GM23248 (cell line): ENCODE measurements at places on chromosomes 7 and 10. TPM values are rescaled to one million over a fixed set of nuclear protein-coding genes. Genes with fewer than 3 reads are reported as not detected.

- H3K4me3 ChIP-seq, result no peak overlapping the region
- H3K4me1 ChIP-seq, result peaks cover 46% of the 10 kb centered on the region
- no peak overlapping the region for H3K27ac ChIP-seq
These were observed 76.1 kb downstream of the LRRC17 start for GRCh38 chr7:102988631-102989560.

GRCh38 chr7:18540396-18540795 is 44.8 kb downstream of the HDAC9 start:
- no peak for DNase-seq
- H3K36me3 ChIP-seq, result no peaks in the 10 kb centered on the region

GRCh38 chr10:57785068-57785467 is 482.6 kb downstream of the IPMK start:
- no peaks in the 10 kb centered on the region for H3K4me1 ChIP-seq
- H3K27ac ChIP-seq, result no peak overlapping the region

GRCh38 chr10:86867149-86867548 is 90.3 kb downstream of the MMRN2 start:
- no peaks in the 10 kb centered on the region for H3K27me3 ChIP-seq
- no peak overlapping the region for H3K27ac ChIP-seq
- H3K4me3 ChIP-seq, result no peak overlapping the region
- DNase-seq, result no peak
- no peaks in the 10 kb centered on the region for H3K4me1 ChIP-seq
- no peaks in the 10 kb centered on the region for H3K36me3 ChIP-seq

GRCh38 chr10:111956841-111957240 is 226.7 kb downstream of the GPAM start:
- no peak overlapping the region for H3K4me3 ChIP-seq
- H3K27me3 ChIP-seq, result peaks cover 4% of the 10 kb centered on the region
- no peaks in the 10 kb centered on the region for H3K4me1 ChIP-seq

- H3K36me3 ChIP-seq, result no peaks in the 10 kb centered on the region
- no peaks in the 10 kb centered on the region for H3K4me1 ChIP-seq
- DNase-seq, result no peak
- H3K27ac ChIP-seq, result no peak overlapping the region
These were observed 128.9 kb downstream of the ZNF438 start for GRCh38 chr10:30902621-30903396.

DNA sequence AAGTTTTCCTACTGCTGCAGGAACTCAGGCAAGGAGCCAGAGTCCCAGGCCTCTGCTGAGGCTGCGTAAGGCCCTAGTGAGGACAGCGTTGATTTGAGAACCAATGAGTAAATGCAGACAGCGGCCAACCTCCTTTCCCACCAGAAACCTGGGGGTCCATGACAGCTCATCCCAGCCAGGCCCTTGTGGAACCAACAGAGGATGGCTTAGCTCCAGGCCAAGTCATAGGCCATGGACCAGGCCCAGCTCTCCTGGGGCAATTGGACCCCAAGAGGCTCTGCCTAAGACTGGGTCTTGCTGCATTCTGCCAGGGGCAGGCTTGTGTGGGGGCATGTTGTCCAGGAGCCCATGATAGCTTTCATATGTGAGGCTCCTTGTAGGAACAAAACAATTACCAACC is 65.4 kb upstream of the PPP1R3C start:
- no peak for DNase-seq
- H3K4me1 ChIP-seq, result peaks cover 16% of the 10 kb centered on the region
- H3K4me3 ChIP-seq, result no peak overlapping the region
- no peaks in the 10 kb centered on the region for H3K27me3 ChIP-seq
- H3K36me3 ChIP-seq, result no peaks in the 10 kb centered on the region

GRCh38 chr10:1643161-1643907 is 94.0 kb downstream of the ADARB2 start:
- no peak overlapping the region for H3K4me3 ChIP-seq
- no peak overlapping the region for H3K27ac ChIP-seq
- H3K36me3 ChIP-seq, result no peaks in the 10 kb centered on the region
- no peaks in the 10 kb centered on the region for H3K4me1 ChIP-seq
- no peaks in the 10 kb centered on the region for H3K27me3 ChIP-seq
- DNase-seq, result peak; percentile 1

The SH2D4B gene
- polyA plus RNA-seq, result not detected in 2 replicates

DNA sequence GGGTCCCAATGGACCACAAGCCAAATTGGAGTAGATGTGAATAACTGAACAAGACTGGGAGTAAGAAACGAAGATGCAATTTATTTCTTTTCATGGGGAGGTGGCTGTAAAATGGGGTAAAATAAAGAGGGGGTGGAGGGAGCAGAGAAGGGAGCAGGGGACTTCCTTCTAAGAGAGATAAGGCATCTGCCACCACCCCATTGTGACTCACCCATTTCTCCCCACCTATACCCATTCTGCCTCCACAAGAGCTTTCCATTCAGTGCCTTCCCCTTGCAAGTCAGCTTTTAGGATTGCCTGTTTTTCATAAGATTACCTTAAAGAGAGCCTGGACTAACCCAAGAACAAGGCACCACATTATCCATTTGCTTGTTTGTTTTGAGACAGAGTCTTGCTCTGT is 87.1 kb upstream of the PAX2 start:
- H3K4me3 ChIP-seq, result no peak overlapping the region
- no peaks in the 10 kb centered on the region for H3K36me3 ChIP-seq
- no peak for DNase-seq
- no peaks in the 10 kb centered on the region for H3K4me1 ChIP-seq
- peaks cover 71% of the 10 kb centered on the region for H3K27me3 ChIP-seq
- H3K27ac ChIP-seq, result no peak overlapping the region

The SFXN2 gene
- 1.7 and 1.9 TPM in 2 replicates for polyA plus RNA-seq

GRCh38 chr10:3393958-3394357 is 221.4 kb upstream of the PITRM1 start:
- H3K27me3 ChIP-seq, result no peaks in the 10 kb centered on the region; the same call in 1 of the 2 replicates
- DNase-seq, result no peak
- H3K36me3 ChIP-seq, result no peaks in the 10 kb centered on the region

- H3K4me1 ChIP-seq, result peaks cover 8% of the 10 kb centered on the region; the same call in 1 of the 2 replicates
- DNase-seq, result peak; percentile 88
- H3K27ac ChIP-seq, result no peak overlapping the region
- no peak overlapping the region for H3K4me3 ChIP-seq
- no peaks in the 10 kb centered on the region for H3K36me3 ChIP-seq
- H3K27me3 ChIP-seq, result no peaks in the 10 kb centered on the region
These were observed 26.1 kb downstream of the PRLHR start for GRCh38 chr10:118569241-118569881.

DNA sequence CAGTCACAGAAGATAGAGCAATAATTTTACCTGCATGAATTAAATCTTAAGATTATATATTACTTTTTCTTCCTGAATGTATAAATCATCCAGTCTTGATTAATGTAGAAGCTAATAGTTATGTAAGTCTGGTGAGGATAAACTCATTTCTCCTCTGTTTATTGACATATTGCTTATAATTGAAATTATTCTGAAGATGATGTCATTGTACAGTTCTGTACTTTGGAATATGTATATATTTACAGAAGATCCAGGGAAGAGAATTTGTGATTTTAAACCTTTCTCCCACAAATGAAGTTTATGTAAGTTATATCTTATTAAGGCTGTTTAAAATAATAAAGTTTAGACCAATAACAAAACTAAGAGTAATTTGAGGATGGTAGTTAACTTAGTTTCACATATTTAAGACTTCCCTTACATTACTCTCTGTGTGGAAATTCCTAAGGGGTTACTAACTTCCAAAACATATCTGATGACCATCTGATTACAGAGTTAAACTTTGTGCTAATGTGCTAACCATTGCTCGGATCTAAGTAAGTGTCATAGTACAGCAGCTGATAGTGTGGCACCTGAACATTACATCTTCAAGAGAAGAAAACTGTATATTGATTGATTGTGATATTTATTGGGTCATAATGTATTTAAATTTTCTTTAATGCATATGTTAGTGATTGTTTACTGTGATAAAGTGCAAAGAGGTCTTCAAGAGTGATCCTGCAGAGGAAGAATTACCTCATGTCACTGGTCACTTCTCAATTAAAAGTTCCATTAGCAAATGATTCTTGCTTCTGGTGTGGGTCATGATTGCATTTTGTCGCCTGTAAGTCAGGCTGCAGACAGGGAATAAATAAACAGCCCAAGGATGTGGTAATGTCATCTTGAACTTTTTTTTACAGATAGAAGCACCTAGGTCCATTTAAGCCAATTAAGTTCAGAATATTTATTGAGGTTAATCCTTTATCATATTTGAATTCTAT is 96.9 kb downstream of the UBE3C start:
- H3K4me1 ChIP-seq, result peaks cover 31% of the 10 kb centered on the region
- peaks cover 30% of the 10 kb centered on the region for H3K36me3 ChIP-seq
- DNase-seq, result peak; percentile 61

DNA sequence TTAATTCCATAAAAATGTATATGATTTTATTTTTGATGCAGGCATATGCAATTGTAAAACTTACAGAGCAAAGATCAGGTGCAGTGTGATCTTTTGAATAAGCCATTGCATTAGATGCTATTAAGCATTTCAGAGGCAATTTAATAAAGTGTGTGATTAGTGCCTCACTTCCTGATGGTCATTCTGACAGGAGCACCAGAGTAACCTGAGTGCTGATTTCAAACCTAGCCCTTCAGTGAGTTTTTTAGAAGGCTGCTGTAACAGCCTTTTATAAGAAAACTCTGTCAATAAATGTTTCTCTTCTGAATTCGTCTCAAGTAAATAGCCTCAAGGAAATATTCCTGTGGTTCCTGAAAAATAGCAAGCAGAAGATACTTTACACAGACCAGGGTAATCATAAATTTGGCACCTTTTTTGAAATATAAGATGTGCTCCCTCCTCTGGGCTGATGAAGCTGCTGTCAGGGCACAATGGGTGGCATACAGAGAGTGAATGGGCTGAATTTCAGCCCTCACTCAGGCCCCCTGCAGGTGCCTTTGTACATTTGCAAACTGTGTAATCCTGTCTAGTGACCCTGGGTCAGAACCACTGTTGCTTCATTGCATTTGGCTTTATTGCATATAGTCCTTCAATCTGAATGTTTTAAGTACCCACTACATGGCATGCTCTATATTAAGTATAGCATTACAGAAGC is 193.7 kb upstream of the CSTF2T start:
- peak; percentile 40 for DNase-seq
- H3K36me3 ChIP-seq, result no peaks in the 10 kb centered on the region
- H3K27ac ChIP-seq, result no peak overlapping the region
- peaks cover 39% of the 10 kb centered on the region for H3K4me1 ChIP-seq
- H3K4me3 ChIP-seq, result no peak overlapping the region
- no peaks in the 10 kb centered on the region for H3K27me3 ChIP-seq

DNA sequence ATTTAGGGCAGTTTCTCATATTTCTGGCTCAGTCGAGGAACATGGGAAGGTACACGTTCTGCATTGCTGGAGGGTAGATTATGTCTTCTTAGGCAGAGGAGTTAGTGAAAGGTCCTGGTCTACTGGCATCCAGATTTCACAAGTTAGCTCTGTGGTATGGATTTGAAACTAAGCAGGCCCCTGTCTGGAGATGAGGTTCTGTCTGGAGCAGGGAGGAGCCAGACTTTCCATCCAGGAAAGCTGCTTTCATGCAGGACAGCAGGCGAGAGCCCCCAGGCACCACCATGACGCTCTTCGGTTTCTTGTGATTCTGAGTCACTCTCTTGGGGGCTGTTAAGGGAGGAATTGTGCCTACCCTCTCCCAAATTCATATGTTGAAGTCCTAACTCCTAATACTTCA is 184.3 kb downstream of the KIAA1217 start:
- H3K4me3 ChIP-seq, result no peak overlapping the region
- no peaks in the 10 kb centered on the region for H3K4me1 ChIP-seq
- DNase-seq, result no peak
- H3K36me3 ChIP-seq, result no peaks in the 10 kb centered on the region
- no peaks in the 10 kb centered on the region for H3K27me3 ChIP-seq

- no peak overlapping the region for H3K4me3 ChIP-seq
- no peaks in the 10 kb centered on the region for H3K36me3 ChIP-seq
- no peak overlapping the region for H3K27ac ChIP-seq
- no peaks in the 10 kb centered on the region for H3K4me1 ChIP-seq
These were observed 150.4 kb downstream of the SRPK2 start for GRCh38 chr7:105238198-105238765.

DNA sequence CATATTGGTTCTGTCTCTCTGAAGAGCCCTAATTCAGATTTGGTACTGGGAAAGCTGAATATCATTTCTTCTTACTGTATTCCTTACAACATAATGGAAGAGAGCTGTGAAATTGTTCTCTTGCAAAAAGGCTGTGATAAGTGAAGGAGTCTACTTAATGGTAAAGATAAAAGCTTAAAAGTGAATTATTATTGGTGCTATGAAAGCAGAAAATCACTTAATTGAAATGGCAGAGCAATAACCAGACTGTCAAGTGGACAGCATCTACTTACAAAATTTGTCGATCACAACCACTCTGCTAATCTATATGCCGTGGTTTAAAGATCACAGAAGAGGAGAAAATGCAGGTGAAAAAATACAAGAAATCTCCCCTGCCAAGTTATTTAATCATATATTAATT is 264.7 kb upstream of the TEX47 start:
- no peaks in the 10 kb centered on the region for H3K36me3 ChIP-seq
- no peaks in the 10 kb centered on the region for H3K4me1 ChIP-seq
- no peak overlapping the region for H3K27ac ChIP-seq
- DNase-seq, result no peak

DNA sequence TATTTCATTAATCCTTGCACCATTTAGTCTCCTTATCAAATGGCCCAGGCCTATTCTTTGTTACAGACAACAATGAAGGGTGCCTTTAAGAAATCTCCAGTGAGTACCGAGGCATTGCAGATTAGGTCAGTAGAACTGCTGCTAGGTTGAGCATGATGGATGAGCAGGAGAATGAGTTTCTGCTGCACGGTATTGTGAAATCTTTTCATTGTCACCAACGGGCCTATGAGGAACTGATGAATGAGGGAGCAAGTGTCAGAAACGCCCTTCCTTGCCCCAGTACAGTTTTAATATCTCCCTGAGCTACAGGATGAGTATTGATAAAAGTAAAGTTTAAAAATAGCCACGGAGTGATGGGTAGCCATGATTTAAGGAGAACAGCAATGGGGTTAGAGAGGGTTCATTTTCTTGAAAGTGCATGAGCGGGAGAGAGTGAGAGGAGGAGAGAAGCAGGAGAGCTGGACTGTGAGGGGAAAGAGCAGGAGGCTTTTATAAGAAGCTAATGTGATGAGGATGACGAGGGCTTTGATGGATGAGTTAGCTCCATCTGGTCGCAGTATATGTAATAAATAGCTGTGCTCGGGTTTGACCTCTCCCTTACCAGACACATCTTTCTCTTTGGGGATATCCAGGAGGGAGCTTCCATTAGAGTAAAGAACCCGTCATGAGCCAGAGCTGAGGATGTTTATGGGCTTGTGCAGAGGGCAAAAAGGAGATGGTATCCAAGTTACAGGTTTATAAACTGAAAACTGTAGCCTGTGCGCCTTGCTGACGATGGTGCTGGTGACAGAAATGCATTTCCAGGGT is 526.1 kb downstream of the LRMDA start:
- H3K4me1 ChIP-seq, result peaks cover 6% of the 10 kb centered on the region
- H3K27ac ChIP-seq, result no peak overlapping the region
- no peak overlapping the region for H3K4me3 ChIP-seq
- no peaks in the 10 kb centered on the region for H3K36me3 ChIP-seq
